ENCODE measurements at places on chromosomes 12 and 14.

DNA sequence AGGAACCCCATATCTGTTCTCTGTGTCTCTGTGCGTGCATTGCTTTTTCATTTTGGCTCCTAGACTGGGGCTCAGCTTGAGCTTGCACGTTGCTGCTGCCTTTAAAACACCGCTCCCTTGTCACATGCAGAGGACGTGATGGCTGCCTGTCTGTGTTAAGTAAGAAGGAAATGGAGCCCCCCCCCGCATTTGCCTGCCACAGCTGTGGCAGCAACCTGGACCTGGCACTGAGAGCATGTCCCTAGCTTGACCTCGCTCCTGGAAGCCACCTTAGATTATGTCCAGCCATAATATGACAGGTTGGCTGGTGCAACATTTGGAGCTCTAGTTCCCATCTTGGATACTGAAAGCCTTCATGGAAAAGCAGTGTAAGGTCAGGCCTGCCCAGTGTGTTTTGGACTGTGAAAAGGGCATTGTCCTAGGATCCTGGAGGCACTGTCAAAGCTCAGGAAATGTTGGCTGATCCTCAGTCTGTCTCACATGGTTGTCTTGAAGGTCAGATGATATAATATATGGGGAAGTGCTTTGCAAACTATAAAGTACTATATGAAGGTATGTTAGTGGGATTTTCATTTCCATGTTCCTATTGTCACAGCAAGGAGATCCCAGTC is 73.8 kb downstream of the PRKCH start:
- DNase-seq, result no peak

DNA sequence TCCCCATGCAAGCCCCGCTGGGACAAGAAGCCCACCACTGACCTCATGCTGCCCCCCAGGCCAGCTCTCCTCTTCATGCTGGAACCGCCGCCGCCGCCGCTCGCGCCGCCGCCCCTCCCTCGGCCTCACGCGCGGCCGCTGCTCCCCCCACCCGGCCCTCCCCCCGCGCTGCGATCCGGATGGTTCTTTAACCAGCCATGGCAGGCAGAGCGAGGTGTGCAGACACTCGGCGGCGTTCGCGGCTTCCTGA is at the start of gene DCAF5:
Gene DCAF5, minus strand, starts transcription at position 218 of the 250 bp plus-strand sequence. Its CDS starts 141 bp downstream, at position 77.
- DNase-seq, result no peak

DNA sequence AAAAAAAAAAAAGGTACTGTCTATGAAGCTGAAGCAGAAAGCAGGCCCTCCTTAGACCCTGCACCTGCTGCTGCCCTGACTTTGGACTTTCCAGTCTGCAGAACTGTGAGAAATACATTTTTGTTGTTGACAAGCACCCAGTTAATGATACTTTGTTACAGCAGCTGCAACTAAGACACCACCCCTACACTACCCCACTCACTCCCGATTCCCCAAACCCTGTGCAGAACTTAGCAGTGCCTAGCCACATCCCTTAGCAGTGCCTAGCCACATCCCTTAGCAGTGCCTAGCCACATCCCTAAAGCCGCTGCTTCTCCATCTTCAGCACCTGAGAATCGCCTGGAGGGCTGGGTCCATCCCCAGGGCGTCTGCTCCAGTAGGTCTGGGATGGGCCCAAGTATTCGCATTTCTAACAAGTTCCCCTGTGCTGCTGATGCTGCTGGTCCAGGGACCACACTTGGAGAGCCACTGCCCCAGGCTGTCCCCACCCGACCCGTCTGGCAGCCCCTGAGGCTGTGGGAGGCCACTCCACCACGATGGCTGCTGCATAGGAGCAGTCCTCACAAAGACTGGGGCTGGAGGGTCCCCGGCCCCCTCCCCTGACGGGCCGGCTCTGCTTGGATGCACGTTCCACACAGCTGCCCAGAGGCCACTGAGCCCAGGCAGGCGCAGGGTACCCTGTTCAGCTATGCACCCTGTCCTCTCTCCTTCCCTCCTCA is 10.8 kb upstream of the PPP1R13B start:
- no peak for DNase-seq

GRCh38 chr14:36976571-36977023 is 195.8 kb downstream of the SLC25A21 start:
- peak; percentile 36 for DNase-seq

GRCh38 chr14:95725685-95726336 is 11.9 kb upstream of the TCL1A start:
- DNase-seq, result no peak

DNA sequence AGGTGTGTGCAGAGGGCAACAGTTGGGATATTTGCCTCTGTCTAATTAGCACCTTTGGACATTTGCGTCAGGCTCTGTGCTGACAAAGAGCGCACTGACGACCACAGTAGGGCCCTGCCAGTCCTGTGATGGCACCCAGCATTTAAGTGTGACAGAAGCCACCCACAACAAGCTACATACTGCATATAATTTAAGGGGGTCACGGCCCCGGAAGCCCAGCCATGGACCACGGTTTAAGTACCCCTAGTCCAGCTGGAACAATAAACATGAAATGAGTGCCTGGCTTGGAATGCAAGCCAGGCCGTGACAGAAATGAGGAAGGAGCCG is 16.8 kb upstream of the DYNC1H1 start:
- no peak for DNase-seq

Data from HT1080 (cell line).